Activated T-helper 17 cell treated with anti-CD3 and anti-CD28 coated beads, Interleukin-2, amount 50 U/mL, for 72 hours (primary cell): ENCODE measurements at places on chromosomes 5 and 9.

- ATAC-seq = no peak
Observed at GRCh38 chr9:81798606-81799005, 109.3 kb upstream of the TLE1 start.

- ATAC-seq = no peak
Observed at GRCh38 chr9:79616971-79617370, 45.2 kb downstream of the TLE4 start.

- no peak for ATAC-seq
Observed at GRCh38 chr5:142491270-142491669, 166.4 kb upstream of the SPRY4 start.

- no peak for ATAC-seq
Observed at GRCh38 chr9:87461256-87461655, 36.4 kb upstream of the DAPK1 start.

GRCh38 chr9:27086818-27087680, 22.0 kb upstream of the TEK start:
- no peak for ATAC-seq

DNA sequence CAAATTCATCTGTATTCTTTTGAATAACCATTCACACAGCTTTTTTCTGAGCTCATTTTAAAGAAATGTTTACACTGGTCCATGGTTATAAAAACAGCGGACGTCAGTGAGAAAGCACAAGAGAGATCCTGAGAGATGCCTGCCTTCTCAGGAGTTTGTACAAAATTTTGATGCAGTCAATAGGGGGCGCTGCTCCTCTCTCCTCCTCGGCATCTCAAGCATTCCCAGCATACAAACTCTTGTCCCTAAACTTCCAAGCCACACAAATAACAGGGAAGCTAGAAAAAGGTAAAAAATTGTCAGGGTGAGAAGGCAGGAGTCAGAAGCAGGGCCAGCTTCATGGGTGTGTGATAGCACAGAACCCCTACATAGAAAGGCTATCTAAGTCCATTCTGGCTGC, 11.2 kb upstream of the CCDC152 start:
- ATAC-seq = no peak

DNA sequence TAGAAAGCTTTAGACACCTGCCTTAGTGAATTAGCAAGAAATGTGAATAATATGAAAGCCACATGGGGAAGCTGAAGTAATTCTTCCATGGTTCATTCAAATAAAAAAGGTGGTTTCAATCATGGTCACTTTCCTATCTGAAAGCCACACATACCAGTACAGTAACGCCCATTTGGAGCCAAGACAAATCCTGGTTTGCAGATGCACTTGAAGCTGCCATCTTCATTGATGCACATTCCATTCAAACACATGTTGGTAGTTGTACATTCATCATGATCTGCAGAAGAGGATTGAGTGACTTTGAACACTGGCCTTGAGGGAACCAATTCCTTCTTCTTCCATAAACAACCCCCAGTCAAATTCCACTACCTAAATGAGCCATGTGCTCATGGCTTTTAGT, 161.5 kb downstream of the FBN2 start:
- no peak for ATAC-seq
